ENCODE measurements at places on chromosomes 5 and 9.

GRCh38 chr9:70701163-70701562, 286.7 kb upstream of the KLF9 start:
- no peak for DNase-seq

DNA sequence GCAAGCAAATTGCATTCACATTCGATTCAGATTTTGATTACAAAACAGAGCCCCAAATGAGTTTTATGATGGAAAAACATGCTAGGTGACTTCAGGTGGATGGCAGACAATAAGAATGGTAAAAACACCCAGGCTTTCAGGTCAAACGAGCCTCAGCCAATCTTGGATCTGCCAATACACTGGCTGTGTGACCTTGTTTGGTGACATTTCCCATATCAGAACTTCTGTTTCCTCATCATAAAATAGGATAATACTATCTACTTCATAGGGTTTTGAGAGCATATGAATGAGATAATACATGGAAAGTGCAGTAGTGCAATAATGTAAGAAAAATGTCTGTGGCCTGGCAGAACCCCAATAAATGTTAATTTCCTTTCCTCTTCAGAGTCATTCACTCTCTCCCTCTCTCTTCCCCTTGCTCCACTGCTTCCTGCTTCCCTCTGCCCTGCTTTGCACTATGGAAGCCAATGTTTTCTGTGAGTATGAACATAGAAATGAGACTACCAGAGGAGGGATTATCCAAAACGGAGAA, 54.7 kb downstream of the SH3RF2 start:
- DNase-seq = peak; percentile 78

GRCh38 chr5:96905864-96906263, 29.6 kb downstream of the ERAP2 start:
- DNase-seq = no peak

GRCh38 chr9:74803376-74804017, 84.2 kb downstream of the TRPM6 start:
- DNase-seq = no peak

GRCh38 chr9:127608104-127608966, 3.7 kb upstream of the STXBP1 start:
- DNase-seq = peak; percentile 58

DNA sequence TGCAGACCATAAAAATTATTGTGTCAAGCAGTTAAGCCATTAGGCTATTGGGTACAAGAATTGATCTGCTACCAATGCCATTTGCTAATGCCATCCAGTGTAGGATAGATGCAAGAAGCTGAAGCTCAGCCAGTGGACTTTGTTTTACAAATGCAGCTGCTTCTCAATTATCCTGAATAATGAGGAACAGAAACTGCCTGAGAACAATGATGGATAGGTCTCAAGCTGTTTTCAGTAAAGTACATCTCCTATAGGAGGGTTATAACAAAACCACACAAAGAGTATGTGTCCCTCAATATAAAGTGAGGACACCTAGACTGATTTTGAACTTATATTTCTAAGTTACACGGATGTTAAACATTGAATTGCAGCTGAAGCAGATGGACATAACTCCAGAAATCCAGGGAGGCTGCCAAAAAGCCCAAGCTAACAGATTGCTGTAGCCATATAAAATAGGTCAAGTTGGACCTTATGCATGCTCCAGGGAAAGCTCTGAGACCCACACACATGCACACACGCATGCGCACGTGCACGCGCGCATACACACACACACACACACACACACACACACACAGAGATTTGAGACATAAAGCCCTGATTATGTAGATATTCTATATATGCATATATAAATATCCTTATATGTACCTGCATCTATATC, 482.7 kb upstream of the CD180 start:
- DNase-seq = no peak

DNA sequence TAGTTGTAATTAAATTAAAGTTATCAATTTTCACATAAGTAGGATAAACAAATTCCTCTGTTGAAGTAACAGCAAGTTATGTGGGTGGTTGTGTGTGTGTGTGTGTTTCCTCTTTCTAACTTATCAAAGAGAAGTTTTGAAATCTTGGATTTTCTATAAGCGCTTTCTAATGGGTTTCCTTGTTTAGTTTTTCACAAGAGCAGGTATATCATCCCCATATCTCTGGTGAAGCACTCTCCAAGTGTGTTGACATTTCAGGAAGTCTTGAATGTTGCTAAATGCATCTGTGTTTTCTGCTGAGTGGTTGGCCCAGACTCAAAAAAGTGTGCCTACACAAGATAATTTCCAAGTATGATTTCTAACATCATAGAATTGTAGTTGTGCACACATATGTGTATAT, 43.3 kb downstream of the PRDM6 start:
- peak; percentile 82 for DNase-seq

- DNase-seq = no peak
Observed at GRCh38 chr5:151622367-151623088, 31.4 kb upstream of the FAT2 start.

DNA sequence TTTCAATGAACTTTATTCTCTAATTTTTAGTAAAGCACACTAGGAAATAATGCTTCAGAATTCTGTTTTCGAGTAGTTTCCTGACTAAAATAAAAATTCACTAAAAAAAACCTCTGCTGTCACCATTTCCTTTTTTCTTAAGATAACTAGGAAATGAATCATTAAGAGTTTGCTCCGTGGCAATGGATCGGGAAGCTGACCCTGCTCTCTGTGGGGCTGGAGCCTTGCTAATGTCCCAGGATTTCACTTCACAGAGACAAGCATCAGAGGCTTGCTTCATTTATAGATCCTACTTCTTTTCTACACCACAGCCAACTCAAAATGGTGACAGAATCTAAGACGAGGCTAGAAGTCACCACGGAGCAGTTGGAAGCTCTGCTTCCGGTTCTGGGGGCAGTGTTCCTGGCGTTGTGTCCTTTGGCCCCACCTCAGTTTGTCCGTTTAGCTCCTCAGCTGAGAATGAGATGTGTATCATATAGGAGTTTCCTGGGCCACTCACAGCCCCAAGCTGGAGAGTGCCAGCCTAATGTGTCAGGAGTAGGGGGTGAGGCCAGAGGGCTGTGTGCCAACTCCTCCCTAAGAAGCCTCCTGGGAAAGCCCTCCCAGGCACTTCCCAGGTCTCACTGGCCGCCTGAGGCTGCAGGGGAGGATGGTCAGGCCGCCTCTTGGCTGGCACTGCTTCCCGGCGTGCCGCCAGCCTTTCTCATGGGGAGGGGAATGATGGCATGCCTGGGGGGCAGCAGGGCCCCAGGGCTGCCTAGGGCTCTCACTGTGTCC, 19.6 kb downstream of the TENT4A start:
- DNase-seq = peak; percentile 79

DNA sequence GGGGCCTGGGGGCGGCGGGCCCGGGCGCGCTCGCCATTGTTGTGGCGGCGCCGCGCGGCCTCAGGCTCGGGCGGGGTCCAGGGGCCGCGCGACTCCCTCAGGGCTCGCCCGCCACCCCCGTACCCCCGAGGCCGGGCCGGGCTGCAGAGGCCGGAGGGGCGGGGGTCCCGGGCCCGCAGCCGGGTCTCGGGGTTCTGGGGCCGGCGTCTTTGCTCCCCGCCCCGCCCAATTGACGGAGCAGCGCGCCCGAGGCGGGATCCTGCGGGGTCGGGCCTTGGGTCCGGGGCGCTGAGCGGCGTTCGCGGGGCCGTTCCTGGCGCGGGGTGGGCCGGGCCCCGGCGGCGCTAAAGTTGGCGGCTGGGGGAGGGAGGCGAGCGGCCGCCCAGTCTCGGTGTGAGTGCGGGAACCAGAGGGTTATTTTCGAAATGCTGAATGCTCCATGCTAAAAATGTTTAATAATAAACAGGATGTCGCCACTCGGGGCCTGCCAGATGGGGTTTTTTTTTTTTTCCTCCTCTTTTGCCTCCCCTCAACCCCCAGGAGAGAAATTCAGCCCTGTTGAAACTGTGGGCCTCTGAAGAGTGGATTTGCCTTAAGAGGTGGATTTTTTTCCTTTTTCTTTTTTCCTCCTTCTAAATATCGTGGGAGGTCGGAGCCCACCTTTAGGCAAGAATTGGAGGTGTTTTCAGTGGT, 724 bp downstream of the PRRC2B start:
- DNase-seq = no peak

DNA sequence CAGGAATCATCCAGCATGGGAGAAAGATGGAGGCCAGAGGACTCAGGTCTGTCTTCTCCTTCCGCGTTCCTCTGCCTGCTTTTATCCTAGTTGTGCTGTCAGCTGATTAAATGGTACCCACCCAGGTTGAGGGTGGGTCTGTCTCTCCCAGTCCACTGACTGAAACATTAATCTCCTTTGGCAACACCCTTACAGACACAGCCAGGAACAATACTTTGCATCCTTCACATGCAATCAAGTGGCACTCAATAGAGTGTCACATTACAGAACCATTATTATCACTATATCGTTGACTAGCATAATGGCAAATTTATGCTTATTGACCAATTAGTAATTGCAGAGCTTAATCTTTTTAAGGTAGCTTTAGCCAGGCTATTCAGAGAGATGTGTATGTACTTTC, 64.8 kb downstream of the UNC13B start:
- DNase-seq = no peak

- DNase-seq = no peak
Observed at GRCh38 chr5:169393907-169394306, 93.0 kb upstream of the SLIT3 start.

GRCh38 chr9:129335464-129336129, 157.5 kb upstream of the IER5L start:
- DNase-seq = no peak

DNA sequence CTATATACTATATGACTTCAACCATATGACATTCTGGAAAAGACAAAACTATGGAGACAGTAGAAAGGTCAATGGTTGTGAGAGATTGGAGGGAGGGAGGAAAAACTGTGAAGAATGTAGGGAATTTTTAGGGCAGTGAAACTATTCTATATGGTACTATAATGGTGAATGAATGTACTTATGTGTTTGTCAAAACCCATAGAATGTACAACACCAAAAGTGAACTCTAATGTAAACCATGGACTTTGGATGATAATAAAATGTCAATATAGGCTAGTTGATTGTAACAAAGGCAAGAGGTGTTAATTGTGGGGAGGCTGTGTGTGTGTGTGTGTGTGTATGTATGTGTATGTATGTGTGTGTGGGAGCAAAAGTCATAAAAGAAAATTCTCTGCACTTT, 10.8 kb upstream of the STOM start:
- no peak for DNase-seq

GRCh38 chr9:127915325-127915752, 1.5 kb downstream of the ST6GALNAC4 start:
- no peak for DNase-seq

GRCh38 chr5:112109331-112110007, 309.6 kb downstream of the EPB41L4A start:
- peak; percentile 85 for DNase-seq

DNA sequence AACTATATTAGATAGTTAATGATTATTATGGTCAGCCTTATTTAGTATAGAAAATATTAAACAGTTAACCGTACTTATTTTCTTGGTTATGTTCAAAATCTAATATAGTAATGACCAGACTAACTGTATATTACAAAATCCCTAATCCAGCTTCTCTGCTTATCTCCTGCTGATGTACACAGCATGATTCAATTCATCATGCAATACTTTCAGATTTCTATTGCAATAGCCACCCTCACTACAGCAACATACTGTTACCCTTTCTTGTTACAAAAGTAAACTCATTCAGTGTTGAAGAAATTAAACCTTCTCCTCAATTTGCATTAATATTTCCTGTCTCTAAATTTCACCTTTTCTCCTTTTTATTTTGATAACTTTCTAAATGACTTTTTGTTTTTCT, 1375.0 kb upstream of the NUDT12 start:
- peak; percentile 70 for DNase-seq

- peak; percentile 15 for DNase-seq
Observed at GRCh38 chr5:40356248-40356647, 323.5 kb upstream of the PTGER4 start.

- DNase-seq = no peak
Observed at GRCh38 chr5:109195667-109196066, 214.1 kb downstream of the PJA2 start.
